Stimulated activated memory B cell treated with anti-CD40 and anti-IgM and Interleukin-4, amounts not matched to agents 10 μg/mL and 1 μg/mL and 100 μg/mL, for 72 hours (primary cell): ENCODE measurements at places on chromosomes 4 and X.

DNA sequence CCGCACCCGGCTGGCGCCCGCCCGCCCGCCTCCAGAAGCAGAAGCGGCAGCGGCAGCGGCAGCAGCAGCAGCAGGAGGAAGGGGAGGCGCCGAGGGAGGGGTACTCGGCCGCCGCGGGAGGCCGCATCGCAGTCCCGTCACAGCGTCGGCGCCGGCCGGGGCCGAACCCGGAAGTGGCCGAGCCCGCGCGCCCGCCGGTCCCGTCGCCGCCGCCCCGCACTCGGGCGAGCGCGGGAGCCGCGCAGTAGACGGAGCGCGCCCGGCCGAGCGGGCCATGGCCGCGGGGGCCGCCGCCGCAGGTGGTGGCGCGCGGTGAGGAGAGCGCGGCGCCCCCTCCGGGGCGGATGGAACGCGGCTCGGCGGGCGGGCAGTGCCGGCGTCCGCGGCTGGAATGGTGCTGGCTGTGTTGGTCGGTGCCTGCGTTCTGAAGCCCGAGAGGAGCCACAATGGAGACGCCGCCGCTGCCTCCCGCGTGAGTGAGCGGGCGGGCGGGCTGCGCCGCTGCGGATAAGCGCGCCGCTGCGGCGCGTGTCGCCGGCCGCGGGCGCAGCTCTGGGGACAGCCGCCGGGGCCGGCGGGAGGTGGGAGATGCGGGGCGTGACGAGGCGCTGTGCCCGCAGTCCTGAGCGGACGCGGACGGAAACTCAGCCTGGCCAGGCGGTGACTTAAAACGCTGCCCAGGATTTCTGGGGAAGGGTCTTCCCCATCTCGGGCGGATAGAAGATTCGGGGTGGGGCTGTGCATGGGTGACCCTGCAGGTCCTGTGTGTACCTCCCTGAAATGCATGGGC lies at the start of gene KLHL2:
Gene KLHL2, plus strand, starts transcription at position 131 of the 790 bp plus-strand sequence. Its CDS starts 316 bp downstream, at position 447.
- ATAC-seq: peak; percentile 94

GRCh38 chr4:170017252-170017651 lies 8.9 kb downstream of the MFAP3L start:
- no peak for ATAC-seq

DNA sequence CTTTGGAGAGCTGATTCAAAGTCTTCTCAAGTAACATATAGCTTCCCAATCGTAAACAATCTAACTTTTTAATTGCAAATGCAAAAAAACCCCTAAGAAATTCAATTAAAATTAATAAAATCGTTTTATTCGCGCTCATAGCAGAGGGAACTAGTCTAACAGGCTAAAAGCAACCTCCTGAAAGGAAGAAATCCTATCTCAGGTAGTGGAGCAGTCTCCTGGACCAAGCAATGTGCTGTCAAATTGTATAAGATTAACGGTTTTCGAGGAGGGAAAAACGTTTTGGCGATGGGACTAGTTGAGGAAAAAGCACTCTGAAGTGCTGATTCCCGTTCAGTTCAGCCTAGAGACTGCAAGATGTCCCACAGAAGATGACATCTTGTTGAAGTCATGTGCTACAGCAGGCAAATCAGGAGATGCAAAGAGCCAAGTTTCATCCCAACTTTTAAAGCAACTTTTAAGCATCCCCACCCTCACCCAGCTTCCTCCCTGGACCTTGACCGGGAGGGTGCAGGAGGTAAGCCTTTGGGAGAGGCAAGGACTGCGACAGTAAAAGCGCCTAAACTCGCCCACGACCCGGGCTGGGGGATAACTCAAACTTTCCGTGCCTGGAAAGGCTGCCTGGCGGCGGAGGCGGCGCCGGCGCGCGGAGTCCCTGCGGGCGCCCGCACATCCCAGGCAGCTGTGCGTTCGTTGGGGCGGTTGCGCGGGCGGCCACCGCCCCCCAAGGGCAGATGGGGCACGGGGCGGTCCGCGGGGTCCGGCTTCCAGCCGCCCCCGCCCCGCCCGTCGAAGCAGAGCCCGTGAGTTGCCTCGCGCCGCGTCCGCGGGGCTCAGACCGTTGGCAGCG lies 784 bp downstream of the MAP7D3 start:
- peak; percentile 66 for ATAC-seq

DNA sequence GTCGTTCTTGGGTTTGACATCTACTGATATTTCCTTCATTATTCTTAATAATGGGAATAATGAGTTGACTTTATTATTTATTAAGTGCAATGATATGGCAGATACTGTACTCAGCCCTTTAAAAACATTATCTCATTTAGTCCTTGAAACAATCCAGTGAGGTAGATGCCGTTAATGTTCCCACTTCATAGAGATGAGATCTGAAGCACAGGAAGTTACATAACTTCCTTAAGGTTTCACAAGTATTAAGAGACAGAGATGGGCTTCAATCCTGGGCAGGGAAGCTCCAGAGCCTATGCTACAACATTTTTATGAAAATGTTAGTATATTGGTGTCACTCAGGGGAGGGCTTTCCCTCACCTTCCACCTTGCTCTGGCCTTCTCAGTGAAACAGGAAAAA lies 9.7 kb upstream of the KLHL13 start:
- ATAC-seq: no peak

DNA sequence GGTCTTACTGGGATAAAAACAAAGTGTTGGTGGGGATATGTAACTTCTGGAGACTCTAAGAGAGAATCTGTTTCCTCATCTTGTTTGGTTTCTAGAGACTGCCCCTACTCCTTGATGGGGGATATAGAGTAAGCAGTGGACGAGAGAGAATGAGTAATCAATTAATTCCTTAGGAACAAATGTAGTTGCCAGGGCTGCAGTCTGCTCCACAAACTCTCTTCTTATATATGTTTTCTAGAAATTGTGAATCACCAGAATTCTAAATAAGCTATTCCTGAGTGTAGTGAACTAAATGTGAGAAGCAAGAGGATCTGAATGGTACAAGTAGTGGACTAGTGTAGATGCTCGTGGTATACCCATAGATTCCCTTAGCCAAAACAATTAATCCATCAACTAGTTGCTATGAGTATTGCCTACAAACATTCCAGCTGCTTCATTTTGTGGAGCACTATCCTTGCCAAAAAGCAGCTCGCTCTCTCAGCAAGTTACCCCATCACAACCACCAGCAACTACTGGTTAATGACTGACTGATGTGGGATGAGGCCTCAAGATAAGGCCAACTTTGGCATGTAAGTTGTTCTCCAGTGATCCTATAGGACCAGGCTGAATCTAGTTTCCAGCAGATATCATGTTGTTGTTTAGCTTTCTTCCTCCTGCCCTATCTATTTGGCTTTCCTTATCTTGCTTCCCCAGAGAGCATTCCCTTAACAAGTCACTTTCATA lies 273.0 kb downstream of the SLC7A11 start:
- no peak for ATAC-seq

DNA sequence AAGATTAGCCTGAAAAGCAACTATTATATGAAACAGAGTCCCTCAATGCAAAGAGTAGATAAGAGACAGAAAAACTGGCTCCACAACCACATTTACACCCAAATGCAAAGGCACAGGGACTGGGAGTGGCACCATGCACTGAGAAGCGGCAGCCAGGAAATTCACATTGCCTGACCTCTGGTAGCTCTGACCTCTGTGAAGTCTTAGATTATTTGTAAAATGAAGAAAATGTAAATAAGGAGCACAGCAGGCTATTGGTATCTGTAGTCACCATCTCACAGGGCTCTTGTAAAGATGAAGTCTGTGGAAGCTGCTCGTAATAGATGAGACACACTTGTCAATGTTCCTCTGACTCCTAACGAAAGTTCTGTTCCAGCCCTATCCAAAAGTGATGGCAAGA lies 69.7 kb downstream of the FAT1 start:
- no peak for ATAC-seq

DNA sequence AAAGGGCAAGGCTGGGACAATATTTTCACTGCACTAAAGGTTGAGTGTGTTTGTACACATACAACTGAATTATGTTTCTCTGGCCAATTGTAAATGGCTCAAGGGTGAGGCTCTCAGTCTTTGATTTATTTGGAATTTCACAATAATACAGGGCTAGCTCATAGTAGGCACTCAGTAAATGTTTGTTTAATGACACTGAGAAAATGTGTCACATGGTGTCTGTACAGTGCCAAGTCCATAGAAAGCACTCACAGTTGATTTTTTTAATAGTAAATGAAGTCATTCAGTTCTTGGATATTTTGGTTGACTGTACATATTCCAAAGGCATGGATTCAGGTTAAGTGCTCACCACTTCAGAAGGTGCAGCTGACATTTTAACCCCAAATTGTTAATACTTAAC lies 176.4 kb downstream of the IL1RAPL2 start:
- ATAC-seq: no peak

GRCh38 chr4:82629238-82630000 lies 67.6 kb upstream of the TMEM150C start:
- no peak for ATAC-seq

- ATAC-seq: no peak
Measured at GRCh38 chr4:95672811-95673210, 124.0 kb upstream of the UNC5C start.

DNA sequence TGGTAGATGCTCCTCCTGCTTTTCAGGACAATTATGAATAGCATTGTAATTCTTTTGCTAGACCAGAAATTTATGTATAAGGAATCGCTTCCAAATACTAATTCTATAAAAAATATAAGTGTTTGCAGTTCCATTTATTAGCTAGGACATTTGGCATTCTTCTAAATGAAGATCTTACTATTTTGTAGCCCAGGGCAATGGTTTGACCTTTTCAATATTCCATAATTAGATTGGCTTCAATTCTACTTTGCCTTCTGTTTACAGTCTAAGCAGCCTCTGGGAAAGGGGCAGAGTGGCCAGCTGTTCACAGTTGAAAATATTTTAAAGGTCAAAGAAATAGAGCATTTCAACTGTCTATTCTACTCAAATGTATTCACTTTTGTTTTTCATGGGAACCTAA lies 912.1 kb upstream of the GRIA3 start:
- ATAC-seq: no peak

- ATAC-seq: no peak
Measured at GRCh38 chr4:187921946-187922623, 73.5 kb upstream of the ZFP42 start.

- ATAC-seq: no peak
Measured at GRCh38 chr4:47615385-47615784, 130.3 kb downstream of the ATP10D start.

DNA sequence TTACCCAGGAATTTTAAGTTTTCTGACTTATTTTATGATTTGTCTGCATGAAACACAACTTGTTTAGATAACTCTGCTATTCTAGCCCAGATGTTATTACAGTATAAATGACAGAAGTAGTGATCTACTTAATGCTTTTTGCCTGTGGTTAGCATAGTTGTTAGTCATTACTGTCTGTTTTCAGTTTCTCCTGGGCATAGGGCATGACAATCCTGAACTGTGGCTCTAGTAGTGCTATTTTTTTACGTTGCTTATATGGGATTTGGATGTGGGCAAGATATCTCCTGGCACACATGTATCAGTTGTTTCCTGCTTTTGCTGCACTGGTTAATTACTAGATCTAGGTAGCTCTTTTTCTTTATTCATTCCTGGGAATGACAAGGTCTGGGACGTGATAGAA lies 1005.8 kb downstream of the PCDH18 start:
- no peak for ATAC-seq

DNA sequence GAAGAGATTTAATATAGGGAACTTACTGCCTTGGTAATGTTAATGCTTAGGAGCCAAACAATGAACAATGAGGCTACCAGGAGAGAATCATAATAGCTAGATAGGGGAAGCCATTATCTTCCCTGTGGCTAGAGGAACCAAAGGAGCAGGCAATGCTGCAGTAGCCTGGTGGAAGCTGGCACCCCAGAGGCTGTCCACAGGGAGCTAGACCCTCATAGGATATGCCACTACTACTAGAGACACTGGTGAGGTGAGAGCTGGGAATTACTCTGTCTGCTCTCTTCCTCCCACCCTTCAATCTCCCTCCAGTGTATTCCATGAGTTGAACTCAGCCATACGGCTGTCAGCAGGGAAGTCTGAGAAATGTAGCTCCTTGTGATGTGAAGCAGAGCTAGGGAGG lies 601.4 kb downstream of the KCNIP4 start:
- no peak for ATAC-seq

DNA sequence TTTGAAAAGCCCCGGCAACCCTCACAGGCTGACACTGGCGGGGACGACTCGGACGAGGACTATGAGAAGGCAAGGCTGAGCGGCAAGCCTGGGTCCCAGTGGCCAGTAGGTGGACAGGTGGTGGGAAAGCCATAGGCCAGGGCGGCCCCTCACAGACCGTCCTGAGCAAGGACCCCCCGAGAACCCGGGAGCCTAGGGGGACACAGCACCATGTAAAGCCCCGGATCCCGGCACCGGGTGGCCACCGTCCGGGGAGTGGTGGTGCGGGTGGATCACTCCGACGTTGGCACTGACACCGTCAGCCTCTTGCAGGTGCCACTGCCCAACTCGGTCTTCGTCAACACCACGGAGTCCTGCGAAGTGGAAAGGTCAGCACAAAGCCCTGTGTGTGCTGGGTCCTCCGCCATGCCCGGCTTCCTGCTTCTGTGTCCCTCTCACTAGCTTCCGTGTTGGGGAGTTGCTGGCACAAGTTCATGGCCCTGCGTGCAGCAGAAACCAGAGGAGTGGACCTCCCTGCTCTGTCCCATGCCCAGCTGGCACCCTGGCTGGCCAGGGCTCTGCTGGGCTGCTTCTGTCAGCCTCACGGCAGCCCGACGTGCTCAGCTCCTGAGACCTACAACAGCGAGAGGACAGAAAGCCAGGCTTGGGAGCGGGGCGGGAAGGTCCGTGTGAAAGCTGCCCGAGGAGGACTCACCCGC lies 11.9 kb upstream of the ADD1 start:
- ATAC-seq: no peak

- ATAC-seq: no peak
Measured at GRCh38 chr4:78556665-78557064, 5.1 kb downstream of the ANXA3 start.

- ATAC-seq: no peak
Measured at GRCh38 chr4:124061413-124061812, 651.1 kb downstream of the ANKRD50 start.

DNA sequence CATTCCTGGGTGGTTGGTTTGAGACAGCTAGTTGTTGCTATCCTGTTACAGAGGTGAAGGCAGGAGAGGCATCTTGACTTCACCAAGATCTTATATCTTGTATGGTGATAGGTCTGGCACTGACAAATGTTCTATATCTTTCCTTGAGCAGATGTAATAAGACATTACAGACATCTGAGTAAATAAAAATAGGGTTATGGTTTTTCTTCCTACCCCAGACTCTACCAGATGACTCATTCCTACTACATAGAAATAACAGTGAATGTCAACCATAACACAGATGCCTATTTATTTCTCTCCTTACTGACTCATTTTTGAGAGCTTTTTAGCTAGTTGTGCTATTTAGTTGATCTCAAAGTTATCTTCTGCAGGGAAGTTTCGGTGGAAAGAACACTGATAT lies 21.9 kb downstream of the HNRNPH2 start:
- ATAC-seq: no peak

GRCh38 chr4:75135068-75135825 lies 202.3 kb downstream of the PARM1 start:
- ATAC-seq: peak; percentile 83

- no peak for ATAC-seq
Measured at GRCh38 chr4:44150091-44150576, 298.5 kb downstream of the KCTD8 start.

- ATAC-seq: no peak
Measured at GRCh38 chr4:54224996-54225597, 4.0 kb upstream of the PDGFRA start.
